ENCODE measurements at places on chromosomes 1 and 21.

GRCh38 chr1:60470246-60470645 lies 396.7 kb upstream of the C1orf87 start:
- DNase-seq: no peak

DNA sequence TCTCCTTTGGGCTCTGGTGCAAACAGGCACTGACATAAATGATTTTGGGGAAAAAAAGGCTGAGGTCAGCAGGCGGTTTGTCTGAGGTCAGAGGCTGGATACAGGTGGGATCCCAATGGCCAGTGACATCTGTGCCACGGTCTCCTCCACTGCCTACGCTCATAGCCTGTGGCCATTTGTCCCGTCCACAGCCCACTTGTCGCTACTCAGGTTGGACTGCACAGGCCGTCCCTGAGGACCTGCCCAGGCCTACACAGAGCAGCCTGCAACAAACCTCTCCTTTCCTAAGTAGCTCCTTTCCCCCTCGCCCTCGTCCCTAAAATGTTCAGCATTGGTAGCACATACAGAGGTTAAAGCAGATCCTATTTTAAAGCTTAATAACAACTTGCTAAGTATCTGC lies 150.7 kb downstream of the ZBTB18 start:
- no peak for DNase-seq

GRCh38 chr1:232127190-232127589 lies 500.6 kb downstream of the DISC1 start:
- no peak for DNase-seq

DNA sequence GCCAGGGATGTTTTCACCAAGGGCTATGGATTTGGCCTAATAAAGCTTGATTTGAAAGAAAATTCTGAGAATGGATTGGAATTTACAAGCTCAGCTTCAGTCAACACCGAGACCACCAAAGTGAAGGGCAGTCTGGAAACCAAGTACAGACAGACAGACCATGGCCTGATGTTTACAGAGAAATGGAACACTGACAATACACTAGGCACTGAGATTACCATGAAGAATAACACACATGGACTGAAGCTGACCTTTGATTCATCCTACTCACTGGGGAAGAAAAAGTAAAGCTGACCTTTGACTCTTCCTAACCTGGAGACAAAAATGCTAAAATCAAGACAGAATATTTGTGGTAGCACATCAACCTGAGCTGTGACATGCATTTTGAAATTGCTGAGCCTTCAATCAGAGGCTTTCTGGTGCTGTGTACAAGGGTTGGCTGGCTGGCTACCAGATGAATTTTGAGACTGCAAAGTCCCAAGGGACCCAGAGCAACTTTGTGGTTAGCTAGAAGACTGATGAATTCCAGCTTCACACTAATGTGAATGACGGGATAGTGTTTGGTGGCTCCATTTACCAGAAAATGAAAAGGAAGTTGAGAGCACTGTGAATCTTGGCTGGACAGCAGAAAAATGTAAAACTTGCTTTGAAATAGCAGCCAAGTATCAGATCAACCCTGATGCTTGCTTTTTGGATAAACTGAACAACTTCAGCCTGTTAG lies 190.4 kb upstream of the KCTD3 start:
- no peak for DNase-seq

GRCh38 chr1:96522927-96523326 lies 198.7 kb upstream of the PTBP2 start:
- DNase-seq: no peak

GRCh38 chr1:31373056-31373896 lies at the start of gene FABP3:
Gene FABP3, minus strand, starts transcription at chr1:31373076. Its CDS starts 62 bp downstream, at chr1:31373014.
- no peak for DNase-seq

GRCh38 chr1:4597020-4597419 lies 57.4 kb upstream of the AJAP1 start:
- DNase-seq: no peak

- no peak for DNase-seq
Measured at GRCh38 chr1:151246786-151247185, 7.7 kb upstream of the PSMD4 start.

All from stimulated activated CD8-positive, alpha-beta memory T cell treated with anti-CD3 and anti-CD28 coated beads, Interleukin-12 subunit alpha, Interleukin-12 subunit beta, amount 100 ng/mL, for 4 hours (primary cell).